ENCODE measurements at places on chromosomes 2 and 18.

DNA sequence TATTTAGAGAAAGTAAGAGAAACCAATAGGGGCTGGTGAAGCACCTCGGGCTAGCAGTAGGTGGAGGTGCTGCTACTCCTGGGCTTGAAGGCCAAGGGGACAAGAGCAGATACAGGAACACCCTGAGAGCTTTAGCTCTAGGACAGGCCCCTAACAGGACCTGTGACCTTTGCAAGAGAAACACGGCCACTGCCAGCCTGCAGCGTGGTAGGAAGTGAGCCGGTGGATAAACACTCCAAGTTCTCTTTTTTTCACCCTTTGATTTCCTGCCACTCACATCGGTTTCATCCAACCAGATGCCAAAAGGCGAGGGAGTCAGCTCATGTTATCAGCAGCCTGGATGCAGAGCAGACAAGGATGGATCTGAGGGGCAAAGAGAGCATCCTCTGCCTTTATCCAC is 66.8 kb upstream of the SPRED2 start:
- H3K36me3 ChIP-seq = no peaks in the 10 kb centered on the region
- peaks cover 2% of the 10 kb centered on the region for H3K27me3 ChIP-seq
- no peak overlapping the region for H3K27ac ChIP-seq
- DNase-seq = no peak
- peaks cover 11% of the 10 kb centered on the region for H3K4me1 ChIP-seq
- H3K4me3 ChIP-seq = no peak overlapping the region

- peaks cover 8% of the 10 kb centered on the region for H3K36me3 ChIP-seq
- no peak overlapping the region for H3K4me3 ChIP-seq
- no peaks in the 10 kb centered on the region for H3K4me1 ChIP-seq
- no peak for DNase-seq
These were observed 83.4 kb downstream of the RTN4 start for GRCh38 chr2:54966837-54967236.

- no peaks in the 10 kb centered on the region for H3K27me3 ChIP-seq
- H3K36me3 ChIP-seq = no peaks in the 10 kb centered on the region
- H3K27ac ChIP-seq = no peak overlapping the region
- no peaks in the 10 kb centered on the region for H3K4me1 ChIP-seq
- no peak for DNase-seq
- no peak overlapping the region for H3K4me3 ChIP-seq
These were observed 22.2 kb downstream of the SNORC start for GRCh38 chr2:232892221-232892620.

DNA sequence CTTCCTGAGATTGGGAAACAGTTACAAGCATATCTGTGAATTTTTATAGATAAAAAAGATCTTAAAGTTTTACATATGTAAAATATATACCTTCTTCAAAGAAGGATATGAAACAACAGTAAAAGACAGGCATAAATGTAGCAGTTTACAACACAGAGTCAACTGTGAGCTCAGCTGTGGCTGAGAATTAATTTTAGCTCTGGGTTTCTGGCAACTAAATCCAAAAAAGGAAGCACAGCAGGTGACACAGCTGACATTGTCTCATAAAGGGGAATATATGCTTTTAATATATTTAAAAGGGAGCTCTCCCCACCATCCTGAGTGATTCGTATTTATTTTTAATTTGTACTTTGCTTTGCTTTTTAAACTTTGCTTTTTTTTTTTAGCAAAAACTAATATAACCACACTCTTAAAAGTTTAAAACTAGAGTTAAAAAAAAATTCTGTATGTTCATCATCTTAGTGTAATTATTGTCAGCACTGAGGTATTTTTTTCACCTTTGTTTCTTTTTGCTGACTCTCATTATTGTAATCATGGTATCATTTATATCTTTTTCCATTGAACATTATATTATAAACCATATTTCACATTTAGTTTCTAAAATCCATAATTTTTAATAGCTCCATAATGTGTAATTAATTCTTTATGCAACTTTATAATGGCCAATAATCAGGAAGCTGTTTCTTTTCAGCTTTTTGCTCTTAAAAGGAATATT is 6.7 kb downstream of the TUBB6 start:
- peaks cover 3% of the 10 kb centered on the region for H3K36me3 ChIP-seq
- H3K27ac ChIP-seq = peak overlapping the region; percentile 75
- no peak for DNase-seq

- H3K36me3 ChIP-seq = no peaks in the 10 kb centered on the region
- DNase-seq = no peak
- peak overlapping the region; percentile 83 for H3K27ac ChIP-seq
- H3K27me3 ChIP-seq = no peaks in the 10 kb centered on the region
These were observed 95.0 kb downstream of the TMEM17 start for GRCh38 chr2:62410926-62411456.

DNA sequence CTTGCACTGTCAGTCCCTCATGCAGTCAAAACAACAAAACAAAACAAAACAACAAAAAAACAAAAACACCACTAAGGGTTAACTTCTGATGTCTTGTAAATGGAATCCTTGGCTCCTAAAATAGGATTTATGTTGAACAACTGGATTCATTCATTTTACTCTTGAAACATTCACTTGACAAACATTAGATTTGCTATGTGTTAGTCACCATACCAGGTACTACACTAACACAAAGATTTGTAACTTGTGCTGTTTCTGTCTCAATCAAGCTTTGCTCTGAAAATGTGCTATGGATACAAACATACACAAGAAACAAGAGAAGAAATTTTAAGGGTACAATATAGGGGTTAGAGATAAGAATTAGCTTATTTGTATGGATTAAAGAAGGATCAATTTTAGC is 812.8 kb downstream of the LRP1B start:
- no peaks in the 10 kb centered on the region for H3K36me3 ChIP-seq
- H3K27ac ChIP-seq = no peak overlapping the region
- H3K4me3 ChIP-seq = no peak overlapping the region
- no peak for DNase-seq

DNA sequence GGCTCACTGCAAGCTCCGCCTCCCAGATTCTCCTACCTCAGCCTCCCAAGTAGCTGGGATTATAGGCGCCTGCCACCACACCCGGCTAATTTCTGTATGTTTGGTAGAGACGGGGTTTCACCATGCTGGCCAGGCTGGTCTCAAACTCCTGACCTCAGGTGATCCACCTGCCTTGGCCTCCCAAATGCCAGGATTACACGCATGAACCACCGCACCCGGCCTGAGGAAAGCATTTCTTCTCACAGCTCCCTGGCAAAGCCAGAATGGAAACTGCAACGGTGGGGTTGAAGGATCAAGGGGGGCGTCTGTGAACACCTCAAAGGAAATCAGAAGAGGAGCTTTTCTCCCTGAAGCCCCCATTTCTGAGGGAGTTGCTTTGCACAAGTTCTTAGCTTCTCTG is 11.2 kb upstream of the TEX51 start:
- H3K36me3 ChIP-seq = no peaks in the 10 kb centered on the region
- DNase-seq = no peak

GRCh38 chr18:50674307-50674980 is 114.6 kb downstream of the MAPK4 start:
- no peak for DNase-seq
- H3K27me3 ChIP-seq = peaks cover 3% of the 10 kb centered on the region
- no peak overlapping the region for H3K27ac ChIP-seq
- no peak overlapping the region for H3K4me3 ChIP-seq
- H3K36me3 ChIP-seq = no peaks in the 10 kb centered on the region

DNA sequence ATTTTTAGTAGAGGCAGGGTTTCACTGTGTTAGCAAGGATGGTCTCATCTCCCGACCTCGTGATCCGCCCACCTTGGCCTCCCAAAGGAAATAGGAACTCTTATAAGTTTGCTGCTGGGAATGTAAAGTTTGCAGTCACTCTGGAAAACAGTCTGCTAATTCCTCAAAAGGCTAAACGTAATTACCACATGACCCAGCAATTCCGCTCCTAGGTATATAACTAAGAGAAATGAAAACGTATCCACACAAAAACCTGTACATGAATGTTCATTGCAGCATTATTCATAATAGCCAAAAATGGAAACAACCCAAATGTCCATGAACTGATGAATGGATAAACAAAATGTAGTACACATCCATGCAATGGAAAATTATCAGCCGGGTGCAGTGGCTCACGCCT is 21.9 kb upstream of the ATRAID start:
- H3K27ac ChIP-seq = no peak overlapping the region
- no peaks in the 10 kb centered on the region for H3K4me1 ChIP-seq
- no peak for DNase-seq
- H3K36me3 ChIP-seq = no peaks in the 10 kb centered on the region
- no peaks in the 10 kb centered on the region for H3K27me3 ChIP-seq

Measured in GM12878 (cell line).